Cerebellar cortex (tissue), 1 donor: ENCODE measurements at places on chromosomes 1 and 21.

GRCh38 chr1:60041783-60042182, 31.8 kb downstream of the C1orf87 start:
- no peak for DNase-seq

DNA sequence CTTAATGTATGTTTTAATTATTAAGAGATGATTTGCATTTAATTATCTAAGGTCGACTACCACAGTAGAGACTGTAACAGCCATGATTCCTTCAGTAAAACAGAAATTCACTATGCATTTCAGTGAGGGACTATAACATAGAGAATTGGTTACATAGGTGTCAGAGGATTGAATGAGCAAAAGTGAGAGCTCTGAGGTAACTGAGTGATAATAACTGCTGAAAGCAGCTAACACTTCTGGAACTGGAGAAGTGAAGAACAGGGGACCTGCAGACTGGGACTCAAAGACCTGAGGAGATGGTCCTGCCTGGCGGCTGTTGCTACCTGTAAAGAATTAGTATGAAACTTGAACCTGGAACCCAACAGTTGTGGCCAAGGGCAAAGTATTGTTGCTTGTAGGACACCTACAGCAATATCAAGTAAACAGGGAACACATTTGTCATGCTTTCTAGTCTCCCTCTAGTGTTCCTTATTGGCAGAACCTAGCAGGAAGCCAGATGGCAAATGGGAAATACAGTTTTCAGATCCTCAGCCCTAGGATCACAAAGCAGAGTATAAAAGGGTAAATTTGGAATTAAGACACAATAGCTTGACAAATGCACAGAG, 110.6 kb downstream of the HS2ST1 start:
- DNase-seq = peak; percentile 76

- DNase-seq = no peak
Observed at GRCh38 chr1:222844411-222844779, 29.6 kb downstream of the DISP1 start.

- no peak for DNase-seq
Observed at GRCh38 chr1:47842228-47842919, 154.8 kb downstream of the TRABD2B start.

DNA sequence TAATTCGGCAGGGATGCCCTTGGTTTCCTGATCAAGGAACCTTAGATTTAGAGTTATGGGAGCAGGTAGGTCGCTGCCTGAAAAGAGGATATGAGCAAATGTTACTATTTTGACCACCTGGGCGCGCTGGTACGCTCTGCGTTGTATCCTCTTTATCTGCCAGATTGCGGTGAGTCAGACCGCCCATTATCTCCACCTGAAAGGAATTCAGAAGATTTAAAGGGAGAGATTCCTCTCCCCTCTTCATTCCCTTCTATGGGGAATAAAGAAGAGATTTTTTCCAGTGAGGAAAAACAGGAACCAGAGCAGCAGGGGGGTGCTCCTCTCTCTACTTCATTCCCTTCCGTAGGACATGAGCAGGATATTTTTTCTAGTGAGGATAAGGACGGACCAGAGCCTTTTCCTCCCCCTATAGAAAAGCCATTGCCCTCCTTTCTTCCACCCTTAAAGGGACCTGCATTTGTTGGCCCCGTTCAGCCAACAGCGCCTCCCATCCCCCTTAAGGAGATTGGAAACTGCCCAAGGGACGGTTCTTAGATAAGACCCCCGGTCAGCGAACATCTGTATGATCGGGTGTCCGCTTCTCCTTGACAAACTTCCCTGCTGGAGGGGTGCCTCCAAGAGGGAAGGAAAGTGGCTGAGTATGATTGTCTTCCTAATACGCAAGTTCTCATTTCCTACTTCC, 34.1 kb downstream of the CLCA1 start:
- DNase-seq = peak; percentile 42

GRCh38 chr1:13770743-13771142, 70.8 kb downstream of the PRDM2 start:
- no peak for DNase-seq

DNA sequence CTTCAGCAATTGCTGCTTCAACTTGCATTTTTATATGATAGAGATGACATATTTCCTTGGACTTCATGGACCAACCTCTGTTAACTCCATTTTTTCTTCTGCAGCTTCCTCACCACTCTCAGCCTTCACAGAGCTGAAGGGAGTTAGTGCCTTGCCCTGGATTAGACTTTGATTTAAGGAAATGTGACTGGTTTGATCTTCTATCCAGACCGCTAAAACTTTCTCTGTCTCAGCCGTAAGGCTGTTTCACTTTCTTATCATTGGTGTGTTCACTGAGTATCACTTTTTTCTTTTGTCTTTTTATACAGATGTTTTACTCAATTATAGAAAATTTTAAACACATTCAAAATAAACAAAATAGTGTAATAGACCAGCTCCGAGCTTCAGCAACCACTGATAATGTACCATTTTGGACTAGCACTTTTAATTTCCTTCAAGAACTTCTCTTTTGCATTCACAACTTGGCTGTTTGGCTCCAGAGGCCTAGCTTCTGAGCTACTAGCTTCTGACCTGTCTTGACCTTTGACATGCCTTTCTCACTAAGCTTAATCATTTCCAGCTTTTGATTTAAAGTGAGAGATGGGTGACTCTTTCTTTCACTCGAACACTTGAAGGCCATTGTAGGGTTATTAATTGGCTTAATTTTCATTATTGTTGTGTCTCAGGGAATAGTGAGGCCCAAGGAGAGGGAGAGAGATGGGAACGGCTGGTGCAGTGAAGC, 9.3 kb downstream of the NEK7 start:
- DNase-seq = no peak
